ENCODE measurements at places on chromosomes 13 and 19.
A peak's percentile ranks its signal among the peaks of the same experiment; 100 is the strongest.

GRCh38 chr13:58953638-58954037 lies 1210.1 kb downstream of the DIAPH3 start:
- no peak for DNase-seq

GRCh38 chr19:8377598-8377997 lies 12.6 kb upstream of the RAB11B start:
- no peak for DNase-seq

GRCh38 chr13:26619358-26619757 lies 61.9 kb downstream of the WASF3 start:
- no peak for DNase-seq

GRCh38 chr19:16227837-16228636 lies 30.3 kb downstream of the AP1M1 start:
- no peak for DNase-seq

DNA sequence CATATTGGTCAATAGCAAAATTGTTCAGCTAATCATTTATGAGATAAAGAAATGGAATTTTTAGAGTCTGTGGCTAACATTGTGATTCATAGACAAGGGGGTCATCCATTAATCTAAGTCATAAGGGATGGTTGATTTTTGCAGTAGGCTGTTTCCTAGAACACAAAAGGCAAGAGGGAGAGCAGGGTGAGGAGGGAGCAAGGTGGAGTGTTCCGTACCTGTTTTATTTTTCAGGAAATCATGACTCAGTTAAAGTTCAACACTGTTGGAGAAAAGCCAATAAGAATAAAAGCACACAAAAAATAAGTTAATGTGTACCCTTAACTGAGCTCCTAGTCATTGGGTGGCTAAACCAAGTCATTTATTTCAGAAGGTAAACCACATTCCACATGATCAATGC lies 512.4 kb upstream of the ATXN8OS start:
- DNase-seq, result no peak

DNA sequence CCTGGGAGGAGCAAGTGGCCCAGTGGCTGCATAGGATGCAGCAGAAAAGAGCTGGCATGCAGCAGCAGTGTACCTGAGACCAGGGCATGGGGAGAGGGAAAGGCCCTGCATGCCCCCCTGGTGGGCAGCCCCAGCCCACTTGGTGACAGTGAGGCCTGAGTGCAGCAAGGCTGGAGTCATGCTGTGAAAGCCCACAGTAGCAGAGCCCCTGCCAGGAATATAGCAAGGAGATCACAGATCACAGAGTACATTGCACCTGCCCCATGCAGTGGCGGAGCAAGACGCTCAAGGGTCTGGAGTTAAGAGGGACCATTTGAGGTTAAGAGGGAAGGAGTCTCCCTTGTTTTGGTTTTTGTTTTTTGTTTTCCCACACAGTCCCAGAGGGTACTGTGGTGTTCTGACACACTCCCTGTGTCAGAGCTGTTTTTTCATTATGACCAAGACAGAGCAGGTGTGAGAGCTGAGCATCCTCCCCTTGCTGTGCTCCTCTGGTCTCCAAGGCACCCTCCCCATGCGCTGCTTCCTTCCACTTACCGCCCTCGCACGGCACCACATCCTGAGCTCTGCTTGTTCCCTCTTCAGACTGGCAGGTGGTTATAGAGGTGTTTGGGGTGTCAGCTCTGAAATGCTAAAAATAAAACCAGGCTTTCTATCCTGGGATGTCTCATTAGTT lies 85.0 kb upstream of the UBL3 start:
- DNase-seq, result peak; percentile 70

GRCh38 chr13:40599124-40599523 lies 67.3 kb downstream of the FOXO1 start:
- DNase-seq, result no peak

DNA sequence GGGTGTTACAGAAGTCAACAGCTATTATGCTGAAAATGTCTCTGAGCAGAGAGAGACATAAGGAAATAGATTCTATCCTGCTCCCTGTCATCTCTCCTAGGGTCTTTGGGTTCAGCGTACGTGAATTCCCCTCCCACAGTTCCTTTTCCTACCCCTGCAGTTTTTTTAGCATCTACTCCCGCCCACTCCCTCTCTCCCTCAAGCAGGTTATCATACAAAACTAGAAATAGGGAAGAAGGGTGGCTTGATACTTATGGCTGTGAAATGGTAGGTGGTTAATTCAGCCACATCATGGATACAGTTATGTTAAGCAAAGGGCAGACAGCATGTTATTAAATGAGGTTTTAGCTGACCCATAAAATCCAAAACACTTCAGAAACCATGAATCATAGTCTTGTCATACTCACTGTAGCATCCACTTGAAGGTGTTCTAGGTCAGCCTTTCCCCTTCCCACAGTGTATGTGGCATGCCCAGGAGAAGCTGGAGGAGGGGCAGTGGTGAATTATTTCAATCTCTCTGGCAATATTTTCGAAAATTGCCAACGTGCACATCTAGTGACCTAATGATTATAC lies 236.8 kb upstream of the SERP2 start:
- DNase-seq, result no peak

- no peak for DNase-seq
Measured at GRCh38 chr19:45597425-45598111, 4.4 kb downstream of the GPR4 start.

GRCh38 chr19:35531291-35531690 lies 2.0 kb upstream of the GAPDHS start:
- no peak for DNase-seq

GRCh38 chr19:3047496-3048189 lies 14.7 kb downstream of the TLE5 start:
- peak; percentile 71 for DNase-seq

- no peak for DNase-seq
Measured at GRCh38 chr19:4189641-4190040, 7.2 kb downstream of the ANKRD24 start.

- no peak for DNase-seq
Measured at GRCh38 chr13:111912453-111912866, 154.5 kb upstream of the SOX1 start.

- DNase-seq, result peak; percentile 64
Measured at GRCh38 chr19:10510301-10510802, 6.9 kb downstream of the S1PR5 start.

- no peak for DNase-seq
Measured at GRCh38 chr19:15893477-15893876, 4.4 kb downstream of the CYP4F2 start.

GRCh38 chr19:29084266-29084665 lies 128.7 kb downstream of the UQCRFS1 start:
- DNase-seq, result no peak

GRCh38 chr13:111484959-111485358 lies 164.5 kb downstream of the TEX29 start:
- no peak for DNase-seq

DNA sequence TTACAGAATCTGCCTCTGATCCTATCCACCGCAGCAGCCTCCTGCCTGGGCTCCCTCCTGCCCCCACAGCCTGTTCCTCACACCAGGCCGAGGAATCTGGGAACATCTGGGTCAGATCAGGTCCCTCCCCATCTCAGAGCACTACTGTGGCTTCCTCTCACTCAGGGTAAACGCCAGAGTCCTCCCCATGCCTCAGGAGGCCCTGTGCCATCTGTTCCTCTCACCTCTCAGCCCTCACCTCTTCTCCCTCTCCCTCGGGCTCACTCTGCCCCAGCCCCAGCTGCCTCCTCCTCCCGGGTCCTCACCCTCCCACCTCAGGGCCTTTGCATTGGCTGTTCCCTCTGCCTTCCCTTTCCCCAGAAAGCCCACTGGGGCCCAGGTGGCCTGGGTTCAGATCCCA lies 18.2 kb downstream of the FCGBP start:
- DNase-seq, result no peak

DNA sequence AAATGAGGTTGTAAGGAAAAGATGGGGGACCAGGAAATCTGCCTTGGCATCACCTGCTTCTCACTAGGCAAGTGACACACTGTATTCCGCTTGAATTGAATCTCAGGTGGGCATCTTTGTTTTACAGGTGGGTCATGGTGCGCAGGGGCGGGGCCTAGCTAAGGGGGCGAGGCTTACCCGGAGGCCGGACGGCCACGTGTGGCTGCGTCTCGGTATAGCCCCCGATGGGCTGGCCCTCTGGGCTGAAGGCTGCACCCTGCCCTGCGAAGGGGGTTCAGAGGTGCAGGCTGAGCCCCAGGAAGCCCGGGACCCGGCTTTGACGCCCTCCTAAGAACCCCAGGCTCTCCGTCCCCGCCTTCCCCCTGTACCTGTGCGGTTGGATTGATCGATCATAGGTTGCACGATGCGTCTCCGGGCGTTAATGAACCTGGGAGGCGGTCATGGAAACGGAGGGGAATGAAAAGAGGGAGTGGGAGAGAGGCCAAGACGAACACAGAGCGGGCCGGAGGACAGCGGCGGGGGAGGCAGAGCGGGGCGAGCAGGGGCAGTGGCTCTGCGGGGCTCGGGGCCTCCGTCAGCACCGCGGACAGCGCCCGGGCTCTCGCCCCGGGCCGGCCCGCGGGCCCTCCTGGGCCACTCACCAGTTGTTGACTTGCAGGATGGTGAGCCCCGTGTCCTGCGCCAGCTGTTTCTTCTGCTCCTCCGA lies 12.5 kb downstream of the MEIS3 start:
- no peak for DNase-seq

DNA sequence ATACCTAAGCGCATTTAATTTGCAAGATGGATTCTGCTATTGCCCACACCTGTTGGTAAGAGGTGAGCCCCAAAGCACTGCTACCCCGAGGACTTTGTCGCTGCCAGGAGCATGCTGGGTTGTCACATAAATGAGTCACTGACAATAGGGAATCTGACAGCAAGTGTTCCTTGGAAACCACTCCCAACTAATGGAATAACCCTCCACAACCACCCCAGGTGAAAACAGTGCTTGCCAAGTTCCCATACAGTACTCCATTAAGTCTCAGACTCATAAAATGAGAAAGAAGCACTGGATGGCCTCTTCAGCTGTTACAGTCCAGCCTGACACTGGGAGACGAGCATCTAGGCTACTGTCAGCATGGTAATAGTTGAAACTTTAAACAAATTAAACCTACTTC lies 108.6 kb downstream of the EFNB2 start:
- no peak for DNase-seq

GRCh38 chr19:18875726-18876125 lies 20.2 kb downstream of the CERS1 start:
- DNase-seq, result no peak

DNA sequence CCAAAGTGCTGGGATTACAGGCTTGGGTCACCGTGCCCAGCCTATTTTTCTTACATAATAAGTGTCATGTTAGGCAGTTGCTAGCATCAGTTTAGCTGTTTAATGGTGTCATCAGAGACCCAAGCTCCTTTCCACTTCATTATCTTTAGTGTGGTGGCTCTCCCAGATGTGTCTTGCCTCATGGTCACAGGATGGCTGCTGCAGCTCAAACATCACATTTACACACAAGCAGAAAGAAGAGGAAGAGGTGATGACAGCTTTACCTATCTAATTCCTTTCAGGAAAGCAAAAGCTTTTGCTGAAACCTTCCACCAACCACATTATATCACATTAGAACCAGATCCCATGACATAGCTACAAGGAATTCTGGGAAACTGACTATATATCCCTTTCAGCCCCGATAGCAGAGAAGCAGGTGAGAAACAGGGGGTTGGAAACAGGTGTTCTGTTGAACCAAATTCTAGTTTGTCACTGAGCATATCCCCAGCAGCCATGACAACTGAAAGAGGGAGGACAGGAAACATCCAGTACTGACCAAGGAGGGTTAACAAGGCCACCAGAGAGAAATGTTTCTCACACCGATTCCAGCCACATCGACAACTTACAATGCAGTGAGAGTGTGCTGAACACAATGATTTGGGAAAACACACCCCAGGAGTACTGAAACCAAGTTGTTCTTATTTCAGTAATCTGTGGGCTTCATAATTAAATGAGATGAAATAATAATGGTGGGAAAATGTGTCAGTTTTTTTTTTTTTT lies 617.0 kb downstream of the UQCRFS1 start:
- no peak for DNase-seq

DNA sequence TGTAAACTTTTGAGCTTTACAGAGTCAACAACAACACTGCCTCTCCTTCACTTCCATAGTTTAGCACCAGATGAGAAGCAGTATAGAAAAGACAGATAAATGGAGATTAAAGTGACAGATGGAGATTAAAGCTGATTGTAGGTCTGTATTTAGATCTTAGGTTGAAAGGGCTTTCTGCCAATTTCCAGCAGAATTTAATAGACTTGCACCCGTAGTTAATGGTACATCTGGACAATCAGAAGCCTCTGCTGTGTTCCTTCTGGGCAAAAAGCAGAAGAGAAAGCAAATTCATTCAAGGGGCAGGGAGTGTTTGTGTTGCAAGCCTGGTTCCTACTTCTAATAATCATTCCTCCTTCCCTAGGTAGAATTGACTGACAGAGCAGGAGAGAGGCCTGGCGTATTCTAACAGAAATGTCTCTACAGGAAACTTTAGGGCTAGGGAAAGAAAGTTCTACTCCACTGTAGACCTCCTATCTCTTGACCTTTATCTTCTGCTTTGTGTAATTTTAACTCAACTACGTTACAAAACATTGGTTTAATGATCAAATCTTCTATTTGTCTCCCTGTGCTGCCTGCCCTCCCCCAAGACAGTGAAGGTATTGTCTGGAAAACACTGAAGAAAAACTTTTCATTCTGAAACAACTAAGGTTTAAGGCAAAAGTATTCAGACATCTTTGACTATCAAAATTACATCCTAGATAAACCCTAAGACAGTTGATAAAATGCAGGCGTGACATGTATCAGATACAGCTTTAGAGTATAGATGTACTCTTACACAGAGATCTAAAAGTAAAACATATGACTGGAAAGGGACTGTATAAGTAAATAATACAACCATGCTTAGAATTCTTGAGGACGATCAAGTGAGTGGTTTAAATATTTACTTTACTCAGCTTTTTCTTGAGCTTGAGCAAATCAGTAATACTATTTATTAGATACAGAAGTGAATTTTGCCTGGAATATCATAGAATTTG lies 44.4 kb downstream of the GPC6 start:
- no peak for DNase-seq

DNA sequence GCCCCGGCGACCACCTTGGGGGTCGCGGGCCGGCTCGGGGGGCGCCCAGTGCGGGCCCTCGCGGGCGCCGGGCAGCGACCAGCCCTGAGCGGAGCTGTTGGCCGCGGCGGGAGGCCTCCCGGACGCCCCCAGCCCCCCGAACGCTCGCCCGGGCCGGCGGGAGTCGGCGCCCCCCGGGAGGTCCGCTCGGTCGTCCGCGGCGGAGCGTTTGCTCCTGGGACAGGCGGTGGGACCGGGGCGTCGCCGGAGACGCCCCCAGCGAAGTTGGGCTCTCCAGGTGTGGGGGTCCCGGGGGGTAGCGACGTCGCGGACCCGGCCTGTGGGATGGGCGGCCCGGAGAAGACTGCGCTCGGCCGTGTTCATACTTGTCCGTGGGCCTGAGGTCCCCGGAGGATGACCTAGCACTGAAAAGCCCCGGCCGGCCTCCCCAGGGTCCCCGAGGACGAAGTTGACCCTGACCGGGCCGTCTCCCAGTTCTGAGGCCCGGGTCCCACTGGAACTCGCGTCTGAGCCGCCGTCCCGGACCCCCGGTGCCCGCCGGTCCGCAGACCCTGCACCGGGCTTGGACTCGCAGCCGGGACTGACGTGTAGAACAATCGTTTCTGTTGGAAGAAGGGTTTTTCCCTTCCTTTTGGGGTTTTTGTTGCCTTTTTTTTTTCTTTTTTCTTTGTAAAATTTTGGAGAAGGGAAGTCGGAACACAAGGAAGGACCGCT lies 729 bp downstream of the STK11 start:
- no peak for DNase-seq

All from CD4-positive, alpha-beta T cell treated with Interleukin-2 at 100 ng/mL for 4 hours (primary cell).